ENCODE measurements at places on chromosomes 16 and 17.
A peak's percentile ranks its signal among the peaks of the same experiment; 100 is the strongest.

GRCh38 chr17:80443916-80444643, 29.1 kb downstream of the ENDOV start:
- no peak for DNase-seq

- no peak for DNase-seq
Measured at GRCh38 chr17:76276461-76277299, 11.5 kb downstream of the UBALD2 start.

DNA sequence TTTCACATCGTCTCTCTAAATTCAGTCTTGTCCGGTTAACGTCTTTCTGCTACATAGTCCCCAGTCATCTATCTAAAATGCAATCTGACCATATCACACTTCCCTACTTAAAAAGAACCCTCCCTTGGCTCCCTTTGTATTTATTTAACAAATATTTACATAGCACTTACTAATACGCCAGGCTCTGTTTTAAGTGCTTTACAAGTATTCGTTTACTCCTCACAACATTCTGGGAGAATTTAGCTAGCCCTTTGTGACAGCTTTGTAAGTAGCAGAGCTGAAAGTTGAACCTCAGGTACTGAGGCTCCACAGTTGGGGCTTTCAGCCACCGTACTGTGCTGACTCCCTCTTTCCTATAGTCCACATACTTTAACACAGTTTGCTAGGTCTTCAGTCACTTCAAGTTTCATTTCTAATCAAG, 9.2 kb downstream of the PAFAH1B1 start:
- no peak for DNase-seq

GRCh38 chr16:83967838-83968305, at the start of gene NECAB2:
Gene NECAB2, plus strand, starts transcription at chr16:83968244. Its CDS starts 405 bp downstream, at chr16:83968649.
- DNase-seq, result no peak

DNA sequence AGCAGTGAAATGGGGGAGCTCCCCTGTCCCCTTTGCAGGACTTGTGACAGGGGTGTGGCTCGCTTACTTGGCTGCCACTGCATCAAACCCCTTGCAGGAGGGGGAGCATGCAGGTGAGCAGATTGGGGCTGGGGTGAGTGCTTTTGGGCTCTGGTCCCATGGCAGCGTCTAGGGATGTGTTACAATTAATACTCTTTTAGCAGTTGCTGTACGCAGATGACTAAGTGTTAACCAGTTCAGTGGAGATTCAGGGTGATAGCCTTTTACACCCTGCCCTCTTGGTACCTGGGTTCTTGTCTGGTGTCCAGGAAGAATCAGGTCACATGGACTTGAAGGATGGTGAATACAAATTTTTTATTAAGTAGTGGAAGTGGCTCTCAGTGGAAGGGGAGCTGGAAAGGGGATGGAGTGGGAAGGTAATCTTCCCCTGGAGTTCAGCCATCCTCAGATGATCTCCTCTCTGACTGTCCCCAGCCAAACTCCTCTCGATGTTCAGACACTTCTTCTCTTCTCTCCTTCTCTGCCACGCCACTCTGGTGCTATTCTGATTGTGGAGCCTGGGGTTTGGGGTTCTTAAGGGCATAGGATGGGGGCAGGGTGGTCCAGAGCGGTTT, 100.1 kb downstream of the MARF1 start:
- no peak for DNase-seq

GRCh38 chr16:88857728-88858339, 907 bp downstream of the TRAPPC2L start:
- peak; percentile 81 for DNase-seq

- DNase-seq, result no peak
Measured at GRCh38 chr17:19305256-19305655, 57.3 kb downstream of the B9D1 start.

DNA sequence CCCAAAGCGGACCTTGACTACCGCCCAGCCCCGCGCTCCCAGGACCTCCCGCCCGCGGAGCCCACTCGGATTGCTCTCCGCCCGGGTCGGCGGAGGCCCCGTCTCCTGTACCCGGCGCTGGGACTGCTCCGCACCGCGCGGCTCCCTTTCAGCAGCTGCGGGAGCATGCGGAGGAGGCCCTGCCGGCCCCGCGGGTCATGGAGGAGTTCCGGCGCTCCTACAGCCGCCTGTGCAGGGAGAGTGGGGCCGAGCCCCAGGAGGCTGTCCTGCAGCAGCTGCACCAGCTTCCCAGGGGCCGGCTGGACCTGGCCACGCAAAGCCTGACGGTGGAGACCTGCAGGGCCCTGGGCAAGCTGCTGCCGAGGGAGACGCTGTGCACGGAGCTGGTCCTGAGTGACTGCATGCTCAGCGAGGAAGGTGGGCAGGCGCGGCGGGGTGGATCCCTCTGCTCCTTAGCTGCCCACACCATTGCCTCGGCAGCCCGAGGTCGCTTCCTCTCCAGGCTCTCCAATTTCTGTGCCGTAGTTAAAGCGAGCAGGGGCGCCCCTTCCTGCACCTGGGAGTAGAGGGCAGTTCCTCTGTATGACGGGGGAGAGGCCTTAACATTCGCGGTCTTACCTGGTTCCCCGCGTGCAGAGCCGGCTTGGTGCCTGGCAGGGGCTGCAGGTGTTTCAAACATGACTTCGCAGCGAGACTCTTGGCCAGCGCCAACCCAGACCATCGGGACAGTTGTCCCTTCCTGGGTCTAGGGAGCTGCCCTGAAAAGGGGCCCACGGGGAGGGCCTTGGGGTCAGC, 539 bp downstream of the LRRC45 start:
- peak; percentile 27 for DNase-seq

GRCh38 chr16:78523212-78523985, 423.9 kb downstream of the WWOX start:
- no peak for DNase-seq

GRCh38 chr16:5460701-5461100, 363.1 kb upstream of the EEF2KMT start:
- DNase-seq, result no peak

DNA sequence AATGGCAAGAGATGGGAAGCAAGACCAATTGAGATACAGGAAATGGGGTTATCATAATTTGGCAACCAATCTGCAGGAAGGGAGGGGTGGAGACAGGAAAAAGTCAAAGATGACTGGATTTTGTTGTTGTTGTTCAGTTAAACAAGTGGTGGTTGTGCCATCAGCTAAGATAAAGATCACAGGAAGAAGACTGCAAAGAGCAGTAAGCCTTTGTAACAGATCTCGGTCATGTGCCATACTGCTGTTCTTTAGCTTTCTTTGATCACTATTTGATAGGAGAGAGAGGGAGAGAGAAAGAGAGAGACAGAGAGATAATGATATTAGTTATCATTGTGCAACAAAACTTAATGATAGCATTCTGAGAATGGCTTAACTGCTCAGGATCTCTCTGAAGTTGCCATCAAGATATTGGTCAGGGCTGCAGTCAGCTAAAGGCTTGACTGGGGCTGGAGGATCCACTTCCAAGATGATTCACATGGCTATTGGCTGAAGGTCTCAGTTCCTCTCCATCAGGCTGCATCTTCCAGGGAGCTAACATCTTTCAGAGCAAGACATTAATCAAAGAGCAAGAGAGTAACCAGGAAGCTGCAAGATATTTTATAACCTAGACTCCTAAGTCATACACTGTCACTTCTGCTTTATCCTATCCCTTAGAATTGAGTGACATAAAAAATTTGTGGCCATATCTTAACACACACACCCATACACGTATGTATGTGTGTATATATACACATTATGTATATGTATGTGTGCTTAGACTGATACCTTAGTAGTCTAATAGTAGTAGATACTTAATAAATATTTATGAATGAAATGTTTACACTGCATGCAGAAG, 405.0 kb downstream of the SHISA9 start:
- DNase-seq, result no peak

DNA sequence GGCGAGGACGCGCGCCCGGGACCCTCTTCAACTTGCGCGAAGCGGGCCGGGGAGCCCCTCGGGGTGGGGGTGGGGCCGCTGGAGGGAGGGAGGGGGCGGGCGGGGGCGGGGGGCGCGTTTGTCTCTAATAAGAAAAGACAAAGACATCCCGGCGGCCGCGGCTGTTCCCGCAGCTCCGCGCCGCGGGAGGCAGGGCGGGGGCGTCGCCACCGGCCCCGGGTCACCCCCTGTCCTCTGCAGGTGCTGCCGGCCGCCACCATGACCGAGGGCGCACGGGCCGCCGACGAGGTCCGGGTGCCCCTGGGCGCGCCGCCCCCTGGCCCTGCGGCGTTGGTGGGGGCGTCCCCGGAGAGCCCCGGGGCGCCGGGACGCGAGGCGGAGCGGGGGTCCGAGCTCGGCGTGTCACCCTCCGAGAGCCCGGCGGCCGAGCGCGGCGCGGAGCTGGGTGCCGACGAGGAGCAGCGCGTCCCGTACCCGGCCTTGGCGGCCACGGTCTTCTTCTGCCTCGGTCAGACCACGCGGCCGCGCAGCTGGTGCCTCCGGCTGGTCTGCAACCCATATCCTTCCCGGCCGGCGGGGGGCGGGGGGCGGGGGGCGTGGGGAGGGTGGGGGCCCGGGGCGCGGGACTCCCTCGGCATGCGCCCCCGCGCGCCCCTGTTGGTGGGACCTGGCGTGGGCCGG, 714 bp downstream of the CACNA1H start:
- DNase-seq, result peak; percentile 9

DNA sequence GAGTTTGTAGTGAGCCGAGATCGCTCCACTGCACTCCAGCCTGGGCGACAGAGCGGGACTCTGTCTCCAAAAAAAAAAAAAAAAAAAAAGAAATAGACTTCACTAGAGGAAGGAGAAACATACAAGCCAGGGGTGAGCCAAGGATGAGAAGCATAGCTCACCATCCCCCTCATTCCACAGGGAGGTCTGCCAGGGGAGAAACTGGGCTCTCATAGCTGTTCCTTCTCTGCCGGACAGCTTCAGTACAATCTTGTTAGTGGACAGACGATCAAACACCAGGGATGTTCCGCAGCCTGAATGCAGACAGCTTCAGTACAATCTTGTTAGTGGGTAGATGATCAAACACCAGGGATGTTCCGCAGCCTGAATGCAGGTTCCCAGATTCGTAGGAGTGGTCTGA, 509.6 kb downstream of the CDH13 start:
- no peak for DNase-seq

- DNase-seq, result no peak
Measured at GRCh38 chr16:57084996-57085395, 7.4 kb upstream of the CPNE2 start.

DNA sequence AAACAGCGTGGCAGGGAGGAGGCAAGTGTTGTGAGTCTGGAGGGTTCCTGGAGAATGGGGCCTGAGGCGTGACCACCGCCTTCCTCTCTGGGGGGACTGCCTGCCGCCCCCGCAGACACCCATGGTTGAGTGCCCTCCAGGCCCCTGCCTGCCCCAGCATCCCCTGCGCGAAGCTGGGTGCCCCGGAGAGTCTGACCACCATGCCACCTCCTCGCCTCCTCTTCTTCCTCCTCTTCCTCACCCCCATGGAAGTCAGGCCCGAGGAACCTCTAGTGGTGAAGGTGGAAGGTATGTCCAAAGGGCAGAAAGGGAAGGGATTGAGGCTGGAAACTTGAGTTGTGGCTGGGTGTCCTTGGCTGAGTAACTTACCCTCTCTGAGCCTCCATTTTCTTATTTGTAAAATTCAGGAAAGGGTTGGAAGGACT, at the start of gene CD19:
TSS of gene CD19 (plus strand) at position 171 of the 425 bp plus-strand sequence. CDS start at position 201, 30 bp downstream.
- DNase-seq, result no peak

GRCh38 chr16:46911038-46911437, 26.9 kb downstream of the GPT2 start:
- no peak for DNase-seq

DNA sequence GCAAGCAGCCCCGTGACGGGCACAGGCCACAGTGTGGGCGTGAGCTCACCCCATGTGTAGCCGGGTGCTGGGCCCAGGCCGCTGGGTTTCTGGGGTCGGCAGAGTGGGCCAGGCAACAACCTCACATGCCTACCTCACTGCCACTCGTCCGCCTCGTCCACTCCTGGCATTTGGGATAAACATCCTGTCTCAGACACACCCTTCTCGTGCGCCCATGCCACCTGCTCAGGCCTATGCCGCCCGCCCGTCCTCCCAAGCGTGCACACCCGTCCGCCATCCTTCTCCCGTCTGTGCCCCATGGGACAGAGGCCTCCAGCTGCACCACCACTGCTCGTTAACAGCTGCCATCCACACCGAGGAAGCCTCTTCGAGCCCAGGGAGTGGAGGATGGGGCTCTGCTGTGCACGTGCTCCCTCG, 64.3 kb downstream of the KLHDC4 start:
- no peak for DNase-seq

- peak; percentile 5 for DNase-seq
Measured at GRCh38 chr16:67104061-67104460, 5.7 kb upstream of the PHAF1 start.

DNA sequence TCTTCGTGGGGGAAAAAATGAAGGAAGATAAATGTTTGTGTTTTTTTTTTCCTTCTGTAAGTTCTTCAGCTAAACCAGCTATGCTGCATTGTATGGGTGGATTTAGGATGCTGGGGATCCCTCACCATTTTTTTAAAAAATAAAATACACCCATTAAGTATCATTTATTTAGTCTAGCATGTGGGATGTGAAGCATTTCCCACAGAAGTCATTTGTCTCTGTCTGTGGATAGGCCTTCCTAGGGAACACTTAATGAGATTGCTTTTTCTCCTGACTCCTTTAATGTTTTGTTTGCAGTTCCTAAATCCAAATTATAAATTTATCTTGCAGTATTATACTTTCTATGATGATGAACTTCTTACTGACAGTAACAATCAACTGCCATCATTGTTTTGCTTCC, 146.7 kb downstream of the PPM1E start:
- DNase-seq, result no peak

- peak; percentile 9 for DNase-seq
Measured at GRCh38 chr17:82696916-82697807, 1.3 kb downstream of the RAB40B start.

DNA sequence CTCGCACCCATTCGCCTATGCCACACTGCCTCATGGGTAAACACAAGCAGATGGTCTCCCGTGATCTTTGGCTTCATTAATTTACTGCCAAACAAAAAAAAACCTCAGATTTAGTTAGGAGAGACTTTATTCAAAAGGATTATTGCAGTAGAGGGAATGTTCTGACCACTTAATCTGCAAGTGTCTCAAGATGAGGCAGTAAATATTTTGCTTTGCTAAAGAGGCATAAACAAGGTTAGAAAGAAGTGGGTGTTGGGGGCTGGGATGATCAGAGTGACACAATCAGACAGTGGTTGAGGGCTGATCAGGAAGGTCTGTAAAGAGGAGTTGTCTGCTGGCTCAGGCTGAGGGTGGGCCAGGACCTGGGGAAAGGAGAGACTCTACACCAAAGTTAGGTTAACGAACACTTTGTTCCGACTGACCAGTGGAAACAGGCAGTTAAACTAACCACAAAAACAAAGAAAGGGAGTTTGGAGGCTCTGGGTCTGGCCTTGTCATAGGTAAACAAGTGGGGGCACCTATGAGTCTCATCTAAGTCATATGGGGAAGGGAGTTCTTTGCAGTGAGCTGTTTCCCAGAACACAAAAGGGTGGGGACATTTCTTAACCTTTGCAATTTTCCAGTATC, 28.5 kb downstream of the HSD17B2 start:
- no peak for DNase-seq
